Activated CD4-positive, alpha-beta T cell treated with anti-CD3 and anti-CD28 coated beads for 24 hours (primary cell): ENCODE measurements at places on chromosomes 1 and 21.

GRCh38 chr1:218164930-218165700 lies 120.0 kb upstream of the RRP15 start:
- no peak for DNase-seq

- DNase-seq = no peak
Observed at GRCh38 chr1:232435729-232436128, 194.2 kb downstream of the SIPA1L2 start.

DNA sequence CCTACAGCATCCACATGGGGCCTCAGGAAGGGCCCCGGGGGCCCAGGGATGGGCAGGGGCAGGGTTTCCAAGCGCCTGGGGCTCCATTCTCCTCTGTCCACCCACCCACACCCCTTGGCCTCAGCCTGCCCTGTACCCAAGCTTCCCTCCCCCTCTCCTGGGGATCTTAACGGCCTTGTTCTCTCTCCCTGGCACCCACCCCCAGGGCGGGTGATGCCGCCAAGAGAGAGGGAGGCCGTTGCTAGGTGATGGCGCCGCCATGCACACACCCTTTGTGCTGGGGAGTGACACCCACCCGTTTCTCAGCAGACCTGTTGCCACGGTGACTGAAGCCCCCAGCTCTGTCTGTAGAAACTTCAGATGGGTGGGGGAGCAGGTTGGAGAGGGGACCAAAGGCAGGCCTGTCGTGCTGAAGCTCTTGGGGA lies 7.6 kb downstream of the GPR37L1 start:
- no peak for DNase-seq

- no peak for DNase-seq
Observed at GRCh38 chr1:177729646-177730045, 240.2 kb downstream of the SEC16B start.

DNA sequence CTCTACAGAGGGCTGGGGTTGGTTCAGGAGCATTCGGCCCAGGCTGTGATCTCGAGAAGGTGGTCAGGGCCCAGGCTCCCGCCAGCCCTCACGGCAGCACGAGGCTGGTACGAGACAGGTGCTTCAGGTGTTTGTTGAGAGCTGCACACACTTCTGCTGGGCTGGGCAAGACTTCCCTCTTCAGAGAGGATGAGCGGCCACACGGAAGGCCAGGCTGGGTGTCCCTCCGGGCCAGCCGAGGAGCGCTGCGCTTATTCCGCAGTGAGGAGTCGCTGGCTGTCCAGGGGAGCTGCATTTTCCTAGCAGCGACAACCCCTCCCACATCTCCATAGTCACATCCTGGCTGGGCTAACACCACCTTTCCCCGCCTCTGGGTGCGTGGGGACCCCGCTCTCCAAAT lies 50.5 kb downstream of the PDE9A start:
- no peak for DNase-seq

GRCh38 chr1:83692524-83693381 lies 306.2 kb downstream of the TTLL7 start:
- DNase-seq = no peak

DNA sequence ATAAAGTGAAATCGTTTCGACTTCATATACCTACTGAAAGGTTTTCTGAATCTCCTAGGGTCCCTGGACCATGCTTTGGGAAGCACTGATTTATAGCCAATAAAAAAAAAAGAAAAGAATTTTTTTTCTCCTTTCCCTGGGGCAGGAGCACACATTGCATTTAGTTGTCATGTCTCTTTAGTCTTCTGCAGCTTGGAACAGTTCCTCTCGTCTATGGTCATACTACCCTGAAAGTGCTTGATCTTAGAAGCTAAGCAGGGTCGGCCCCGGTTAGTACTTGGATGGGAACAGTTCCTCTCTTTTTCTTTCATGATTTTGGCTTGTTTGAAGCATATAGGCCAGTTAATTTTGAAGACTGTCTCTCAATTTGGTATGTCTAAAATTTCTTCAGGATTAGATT lies 3.7 kb upstream of the SERPINC1 start:
- DNase-seq = no peak

GRCh38 chr1:231972111-231972445 lies 345.5 kb downstream of the DISC1 start:
- DNase-seq = no peak

- DNase-seq = no peak
Observed at GRCh38 chr1:229068270-229068987, 202.5 kb upstream of the RAB4A start.

GRCh38 chr1:18134324-18135046 lies 26.9 kb downstream of the IGSF21 start:
- no peak for DNase-seq

DNA sequence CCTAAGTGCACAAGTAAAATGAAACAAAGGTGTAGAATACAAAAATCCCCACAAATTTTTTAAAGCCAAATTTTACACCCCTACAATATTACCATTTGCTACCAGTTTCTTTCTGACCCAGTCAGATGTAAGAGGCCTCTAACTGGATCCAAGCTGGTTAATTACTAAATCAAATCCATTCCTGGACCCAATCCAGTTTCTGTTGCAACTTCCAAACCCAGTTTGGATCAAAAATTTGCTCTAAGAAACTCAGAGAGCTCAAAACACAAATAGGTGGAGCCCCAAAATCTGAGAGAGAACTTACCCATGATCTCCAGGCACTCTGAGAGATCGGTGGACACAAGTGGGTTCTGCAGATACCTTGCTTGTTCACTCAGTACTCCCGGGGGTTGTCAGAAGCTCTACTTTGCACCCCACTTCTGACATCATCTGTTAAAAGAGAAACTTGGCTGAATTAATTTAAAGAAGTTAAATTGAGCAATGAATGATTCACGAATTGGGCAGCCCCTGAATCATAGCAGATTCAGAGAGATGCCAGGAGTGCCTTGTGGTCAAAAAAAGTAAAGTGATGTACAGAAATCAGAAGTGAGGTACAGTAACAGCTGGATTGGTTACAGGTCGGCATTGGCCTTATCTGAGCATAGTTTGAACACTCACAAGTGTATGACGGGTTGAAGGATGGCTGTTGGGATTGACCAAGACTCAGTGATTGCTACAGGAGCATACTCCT lies 448.0 kb downstream of the KCNT2 start:
- no peak for DNase-seq

- DNase-seq = no peak
Observed at GRCh38 chr1:36503733-36504132, 21.0 kb upstream of the CSF3R start.

DNA sequence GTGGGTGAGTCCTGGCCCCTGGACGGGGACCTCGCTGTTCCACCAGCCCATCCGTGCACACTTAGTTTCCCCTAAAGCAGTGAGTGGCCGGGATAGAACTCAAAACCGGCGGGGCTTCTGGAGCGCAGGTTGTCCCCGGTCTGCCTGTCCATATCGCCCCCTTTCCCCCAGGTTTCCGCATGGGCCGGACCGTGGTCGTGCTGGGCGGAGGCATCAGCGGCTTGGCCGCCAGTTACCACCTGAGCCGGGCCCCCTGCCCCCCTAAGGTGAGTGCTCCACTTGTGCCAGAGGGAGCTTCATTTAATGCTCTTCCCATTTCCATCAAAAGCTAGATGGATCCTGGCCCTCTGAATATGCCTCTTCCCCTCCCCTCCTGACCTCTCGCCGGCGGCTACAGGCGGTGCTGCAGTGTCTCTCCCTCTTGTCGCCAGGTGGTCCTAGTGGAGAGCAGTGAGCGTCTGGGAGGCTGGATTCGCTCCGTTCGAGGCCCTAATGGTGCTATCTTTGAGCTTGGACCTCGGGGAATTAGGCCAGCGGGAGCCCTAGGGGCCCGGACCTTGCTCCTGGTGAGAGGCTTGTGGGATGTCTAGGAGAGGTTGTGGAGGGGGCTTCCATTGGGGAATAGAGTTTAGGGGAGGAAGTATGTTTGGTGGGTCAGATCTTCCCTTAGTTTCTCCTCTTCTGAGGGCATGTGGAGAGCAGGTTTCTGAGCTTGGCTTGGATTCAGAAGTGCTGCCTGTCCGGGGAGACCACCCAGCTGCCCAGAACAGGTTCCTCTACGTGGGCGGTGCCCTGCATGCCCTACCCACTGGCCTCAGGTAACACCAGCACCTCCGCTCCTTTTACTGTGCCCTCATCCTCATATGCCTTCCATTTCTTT lies 683 bp downstream of the PPOX start:
- DNase-seq = no peak

DNA sequence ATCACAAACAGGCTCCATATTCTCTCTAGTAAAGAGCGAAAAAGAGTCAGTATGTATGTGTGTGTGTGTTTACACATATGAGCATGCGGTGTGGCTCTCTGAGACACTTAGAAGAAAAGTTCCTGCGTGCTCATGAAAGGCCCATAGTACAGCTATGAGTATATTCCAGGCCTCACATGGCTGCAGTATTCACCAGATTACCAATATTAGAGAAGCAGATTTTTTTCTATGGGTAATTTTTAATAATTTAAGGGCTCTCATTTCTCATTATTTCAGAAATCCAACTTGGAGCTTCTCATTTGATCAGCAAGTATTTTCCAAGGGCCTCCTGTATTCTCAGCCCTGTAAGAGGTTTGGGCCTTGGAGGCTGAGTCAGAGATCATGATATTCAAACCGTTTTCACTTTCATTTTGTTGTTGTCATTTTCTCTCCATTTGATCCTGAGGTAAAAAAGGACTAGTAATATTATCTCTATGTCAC lies 232.9 kb upstream of the SGIP1 start:
- DNase-seq = no peak

DNA sequence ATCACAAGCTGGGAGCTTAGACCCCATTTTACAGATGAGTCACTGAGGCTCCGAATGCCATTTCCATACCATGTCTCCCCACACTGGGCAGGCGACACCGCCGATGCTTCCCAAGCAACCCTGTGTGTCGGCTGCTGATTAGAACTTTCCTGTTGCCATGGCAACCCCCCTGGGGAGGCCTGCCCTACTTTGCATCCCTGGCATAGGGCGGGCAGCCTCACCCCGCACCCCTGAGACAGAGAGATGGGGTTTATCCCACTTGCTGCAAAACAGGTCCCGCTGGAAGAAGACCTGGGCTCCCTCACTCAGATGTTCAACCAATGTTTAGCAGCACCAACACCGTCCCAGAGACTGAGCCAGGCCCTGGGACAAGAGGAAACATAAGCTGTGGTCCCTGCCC lies 81.5 kb downstream of the CAMK2N1 start:
- no peak for DNase-seq

DNA sequence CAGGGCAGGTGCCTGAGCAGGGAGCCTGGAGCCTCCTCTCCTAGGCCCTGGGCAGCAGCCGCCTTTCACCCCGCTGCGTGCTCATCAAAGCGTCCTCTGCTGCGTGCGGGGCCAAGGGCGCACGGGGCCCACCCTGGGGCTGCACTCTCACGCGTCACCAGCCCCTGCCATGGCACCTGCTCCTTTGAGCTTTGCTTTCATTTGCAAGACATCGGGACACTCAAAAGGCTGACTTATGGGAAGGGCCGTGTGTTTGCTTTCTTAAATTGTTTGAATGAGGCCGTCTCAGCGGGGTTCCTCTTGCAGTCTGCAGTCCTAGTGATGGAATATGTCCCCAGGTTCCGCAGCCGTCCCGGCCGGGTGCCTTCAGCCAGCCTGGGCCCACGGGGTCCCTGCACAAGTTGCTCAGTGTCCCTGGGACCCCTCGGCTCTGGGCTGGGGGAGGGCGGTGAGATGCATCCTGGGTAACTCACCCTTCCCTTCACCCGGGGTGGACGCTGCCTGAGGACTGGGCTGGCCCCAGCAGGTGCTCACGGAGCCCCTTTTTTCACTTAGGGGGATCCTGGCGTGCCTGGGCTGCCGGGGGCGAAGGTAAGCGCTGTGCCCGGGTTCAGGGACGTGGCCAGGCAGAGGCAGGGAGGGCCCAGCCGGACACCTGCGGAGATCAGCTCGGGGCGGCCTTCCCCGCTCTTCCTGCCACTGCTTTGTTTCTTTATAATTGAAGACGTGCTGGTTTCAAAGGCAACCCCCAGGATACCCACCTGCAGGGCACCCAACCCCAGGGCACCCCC lies 53.1 kb downstream of the SLC19A1 start:
- no peak for DNase-seq
